HL-60 (cell line): ENCODE measurements at places on chromosomes 2 and 18.

GRCh38 chr18:21741562-21742314 lies 1.1 kb downstream of the MIB1 start:
- DNase-seq: no peak

GRCh38 chr2:12397854-12398253 lies 318.9 kb upstream of the TRIB2 start:
- DNase-seq: no peak

DNA sequence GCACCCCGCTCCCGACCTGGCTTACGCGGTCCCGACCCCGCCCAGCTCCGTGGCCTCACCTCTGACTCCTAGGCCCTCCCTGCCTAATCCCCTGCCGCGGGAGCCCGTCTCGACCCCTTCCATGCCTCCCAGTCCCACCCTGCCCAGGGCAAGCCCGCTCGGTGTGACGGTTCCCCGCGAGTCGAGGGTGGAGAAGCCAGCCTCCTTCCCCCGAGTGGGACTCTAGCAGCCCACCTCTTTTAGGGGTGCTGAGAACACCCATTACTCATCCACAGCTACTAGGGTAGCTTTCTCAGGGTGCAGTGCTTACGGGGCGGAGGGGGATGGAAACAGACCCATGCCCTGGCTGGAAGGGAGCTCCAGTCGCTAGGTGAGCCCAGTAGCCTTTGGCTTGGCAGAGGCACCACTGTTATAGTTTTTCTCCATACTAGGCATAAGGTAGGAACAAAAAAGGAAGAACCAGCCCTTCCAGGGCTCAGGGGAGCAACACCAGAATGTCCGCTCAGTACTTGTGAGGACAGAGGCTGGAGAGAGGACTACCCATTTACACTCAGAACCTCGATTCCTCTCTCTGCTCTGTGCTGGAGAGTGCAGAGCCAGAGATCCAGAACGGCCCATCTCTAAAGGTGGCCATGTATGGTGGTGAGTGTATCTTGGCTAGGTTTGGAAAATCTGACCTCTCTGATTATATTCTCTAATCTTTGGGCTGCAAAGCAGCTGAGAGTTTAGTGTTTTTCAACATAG lies 606 bp downstream of the AGBL5 start:
- DNase-seq: no peak

DNA sequence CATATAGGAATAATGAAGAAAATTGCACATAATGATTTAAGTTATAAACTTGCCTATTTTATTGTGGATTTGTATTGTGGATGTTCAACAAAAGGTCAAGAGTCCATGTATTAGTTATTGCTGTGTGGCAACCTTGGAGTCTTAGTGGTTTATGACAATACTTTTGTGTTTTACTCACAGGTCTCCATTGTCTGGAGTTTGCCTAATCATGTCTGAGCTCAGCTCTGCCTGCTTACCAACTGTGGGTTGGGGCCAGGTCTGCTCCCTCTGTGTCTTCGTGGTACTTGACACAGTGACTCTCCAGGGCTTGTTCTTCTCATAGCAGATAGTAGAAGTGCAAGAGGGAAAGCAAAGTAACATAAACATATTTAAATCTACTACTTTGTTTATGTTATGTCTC lies 382.5 kb downstream of the CBLN2 start:
- DNase-seq: no peak

GRCh38 chr2:8926356-8926755 lies 77.1 kb downstream of the MBOAT2 start:
- no peak for DNase-seq

GRCh38 chr18:11146947-11147345 lies 2.4 kb downstream of the PIEZO2 start:
- DNase-seq: no peak

DNA sequence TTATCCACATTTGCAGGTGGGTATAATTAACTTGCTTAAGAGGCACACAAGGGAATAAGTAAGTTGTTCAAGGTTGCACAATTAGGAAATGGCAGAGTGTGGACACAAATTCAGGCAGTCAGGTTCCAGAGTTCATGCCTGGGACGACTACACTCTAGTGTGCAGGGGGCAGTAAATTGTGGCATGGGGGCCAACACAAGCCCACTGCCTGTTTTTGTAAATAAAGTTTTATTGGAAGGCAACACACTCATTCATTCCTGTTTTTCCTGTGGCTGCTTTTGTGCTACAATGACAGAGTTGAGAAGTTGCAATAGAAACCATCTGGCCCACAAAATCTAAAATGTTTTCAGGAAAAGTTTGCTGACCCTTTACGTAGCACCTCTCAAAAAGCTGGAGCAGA lies 41.4 kb downstream of the XDH start:
- no peak for DNase-seq

DNA sequence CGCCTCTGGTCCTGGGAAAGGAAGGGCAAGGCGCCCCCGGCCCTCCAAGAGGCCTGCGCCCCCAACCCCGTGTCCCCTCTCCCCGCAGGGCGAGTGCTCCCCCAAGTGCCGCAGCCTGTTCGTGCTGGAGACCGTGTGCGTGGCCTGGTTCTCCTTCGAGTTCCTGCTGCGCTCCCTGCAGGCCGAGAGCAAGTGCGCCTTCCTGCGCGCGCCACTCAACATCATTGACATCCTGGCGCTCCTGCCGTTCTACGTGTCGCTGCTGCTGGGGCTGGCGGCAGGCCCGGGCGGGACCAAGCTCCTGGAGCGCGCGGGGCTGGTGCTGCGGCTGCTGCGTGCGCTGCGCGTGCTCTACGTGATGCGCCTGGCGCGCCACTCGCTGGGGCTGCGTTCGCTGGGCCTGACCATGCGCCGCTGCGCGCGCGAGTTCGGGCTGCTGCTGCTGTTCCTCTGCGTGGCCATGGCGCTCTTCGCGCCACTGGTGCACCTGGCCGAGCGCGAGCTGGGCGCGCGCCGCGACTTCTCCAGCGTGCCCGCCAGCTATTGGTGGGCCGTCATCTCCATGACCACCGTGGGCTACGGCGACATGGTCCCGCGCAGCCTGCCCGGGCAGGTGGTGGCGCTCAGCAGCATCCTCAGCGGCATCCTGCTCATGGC lies 52.4 kb downstream of the SLC66A2 start:
- no peak for DNase-seq

- DNase-seq: no peak
Observed at GRCh38 chr2:222989431-222989830, 62.6 kb upstream of the KCNE4 start.

DNA sequence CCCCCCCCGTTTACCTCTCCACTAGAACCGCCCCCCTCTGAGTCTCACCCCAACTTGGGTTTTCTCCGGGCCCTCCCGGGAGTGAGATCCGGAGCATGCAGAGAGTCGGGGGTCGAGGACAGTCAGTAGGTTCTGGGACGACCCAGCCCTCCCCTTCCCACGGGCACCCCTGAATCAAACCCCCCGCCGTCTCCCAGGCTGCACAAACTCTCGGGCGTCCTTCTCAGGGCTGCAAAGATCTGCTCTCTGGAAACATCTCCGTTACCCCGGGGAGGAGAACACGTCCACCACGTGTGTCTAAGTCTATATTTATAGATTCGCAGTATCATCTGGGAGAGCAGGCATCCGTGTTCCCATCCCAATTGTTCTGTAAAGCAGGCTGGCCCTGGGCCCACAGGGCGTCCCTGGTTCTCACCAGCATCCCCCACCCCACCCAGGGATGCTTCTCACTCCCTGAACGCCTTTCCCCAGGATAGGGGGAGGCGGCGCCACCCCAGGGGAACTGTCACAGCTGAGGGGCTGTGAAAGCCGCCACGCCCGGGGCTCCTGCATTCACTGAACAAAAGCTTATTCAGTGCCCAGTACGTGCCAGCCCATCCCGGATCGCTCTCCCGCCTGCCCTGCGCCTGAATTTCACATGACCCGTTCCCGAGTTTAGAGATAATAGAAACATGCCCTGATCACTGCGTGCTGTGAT lies 765 bp upstream of the DIPK1C start:
- DNase-seq: no peak

DNA sequence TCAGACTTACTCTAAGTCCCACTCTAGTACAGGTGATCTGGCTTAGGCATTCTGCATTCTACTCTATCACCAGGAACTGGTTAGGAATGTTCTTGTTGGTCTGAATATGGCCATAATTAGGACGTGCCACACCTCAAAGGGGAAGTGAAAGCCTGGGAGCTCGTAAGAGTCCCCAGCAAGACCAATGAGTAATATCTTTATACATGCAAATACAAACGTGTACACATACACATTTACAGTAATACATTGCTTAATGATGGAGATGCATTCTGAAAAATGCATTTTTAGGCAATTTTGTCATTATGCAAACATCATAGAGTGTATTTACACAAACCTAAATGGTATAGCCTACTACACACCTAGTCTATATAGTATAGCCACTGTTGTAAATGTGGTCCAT lies 19.5 kb upstream of the ERCC3 start:
- DNase-seq: no peak

- peak; percentile 66 for DNase-seq
Observed at GRCh38 chr2:224884188-224884587, 158.1 kb downstream of the DOCK10 start.

DNA sequence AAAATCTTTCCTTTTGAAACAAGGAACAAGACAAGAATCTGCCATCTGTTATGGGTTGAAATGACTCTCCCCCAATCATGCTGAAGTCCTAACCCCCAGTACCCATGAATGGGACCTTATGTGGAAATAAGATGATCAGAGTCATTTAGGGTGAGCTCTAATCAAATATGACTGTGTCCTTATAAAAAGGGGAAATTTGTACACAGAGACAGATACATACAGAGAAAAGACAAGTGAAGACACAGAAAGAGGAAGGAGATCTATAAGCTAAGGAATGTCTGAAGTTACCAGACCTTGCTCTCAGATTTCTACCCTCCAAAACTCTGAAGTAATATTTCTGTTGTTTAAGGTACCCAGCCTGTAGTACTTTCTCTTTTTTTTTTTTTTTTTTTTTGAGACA lies 15.7 kb downstream of the TGFBRAP1 start:
- no peak for DNase-seq

DNA sequence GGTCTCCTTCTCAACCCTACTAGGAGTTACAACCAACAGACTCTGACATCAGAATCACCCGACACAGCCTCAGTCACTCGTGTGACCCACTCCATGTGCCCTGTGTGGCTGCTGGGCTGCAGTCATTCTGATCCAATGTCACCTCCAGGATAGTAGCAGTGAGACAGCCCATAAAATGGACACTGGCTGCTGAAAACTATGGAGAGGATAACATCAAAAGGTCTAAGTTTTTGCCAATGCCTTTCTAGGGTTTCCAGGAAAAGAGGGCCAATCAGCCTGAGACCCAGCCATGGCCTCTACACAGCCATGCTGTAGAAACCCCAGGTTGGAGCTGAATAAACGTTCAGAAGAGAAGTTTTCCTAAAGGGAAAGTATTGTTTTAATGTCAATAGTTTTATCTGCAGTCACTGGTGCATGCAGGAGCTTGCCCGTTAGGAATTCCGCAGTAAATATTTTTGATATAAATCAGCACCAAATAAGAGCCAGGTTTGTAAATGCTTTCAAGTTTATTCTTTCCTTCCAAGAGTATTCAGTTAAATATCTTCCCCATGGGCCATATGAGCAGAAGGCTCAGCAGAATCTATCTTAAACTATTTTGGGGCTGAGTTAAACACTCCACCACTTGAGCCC lies 92.2 kb upstream of the PID1 start:
- DNase-seq: no peak

- no peak for DNase-seq
Observed at GRCh38 chr2:120834206-120834605, 98.5 kb downstream of the GLI2 start.

DNA sequence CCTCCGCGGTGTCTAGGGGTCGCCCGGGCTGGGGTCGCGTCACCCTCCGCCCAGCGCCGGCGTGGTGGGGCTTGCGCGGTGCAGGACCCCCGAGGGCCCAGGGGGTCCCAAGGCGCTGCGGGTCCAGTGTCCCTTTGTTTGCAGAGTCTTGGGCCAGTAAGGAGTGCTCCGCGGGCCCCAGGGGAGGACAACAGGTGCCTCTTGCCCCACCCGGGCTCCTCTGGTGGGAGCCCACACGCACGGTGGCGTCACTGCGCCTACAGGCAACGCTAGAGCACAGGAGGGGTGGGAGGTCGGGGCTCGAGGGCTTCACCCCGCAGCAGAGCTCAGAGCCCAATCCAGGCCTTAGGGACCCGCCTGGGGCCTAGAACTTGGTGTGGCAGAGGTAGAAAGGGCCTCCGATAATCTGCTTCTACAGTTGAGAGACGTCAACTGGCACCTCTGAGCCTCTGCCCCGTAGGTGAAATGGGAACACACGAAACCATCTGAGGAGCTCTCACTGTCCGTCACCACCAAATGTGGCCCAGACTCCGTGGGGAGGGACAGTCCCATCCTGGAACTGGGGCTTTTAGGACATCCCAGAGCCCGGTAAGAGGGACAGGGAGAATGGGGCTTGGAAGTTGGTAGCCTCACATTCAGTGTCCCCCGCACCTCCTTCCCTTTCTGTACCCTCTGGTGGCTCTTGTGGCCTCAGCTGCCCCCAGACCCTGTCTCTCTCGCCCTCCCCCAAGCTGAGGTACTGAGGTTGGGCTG lies 1.4 kb downstream of the ARID5A start:
- DNase-seq: no peak
